Epithelial cell of proximal tubule (primary cell): ENCODE measurements at places on chromosomes 7 and 10. TPM values are rescaled to one million over a fixed set of nuclear protein-coding genes. Genes with fewer than 3 reads are reported as not detected.

The GPRIN2 gene
- 4.5 and 9.1 TPM in 2 replicates for total RNA-seq

DNA sequence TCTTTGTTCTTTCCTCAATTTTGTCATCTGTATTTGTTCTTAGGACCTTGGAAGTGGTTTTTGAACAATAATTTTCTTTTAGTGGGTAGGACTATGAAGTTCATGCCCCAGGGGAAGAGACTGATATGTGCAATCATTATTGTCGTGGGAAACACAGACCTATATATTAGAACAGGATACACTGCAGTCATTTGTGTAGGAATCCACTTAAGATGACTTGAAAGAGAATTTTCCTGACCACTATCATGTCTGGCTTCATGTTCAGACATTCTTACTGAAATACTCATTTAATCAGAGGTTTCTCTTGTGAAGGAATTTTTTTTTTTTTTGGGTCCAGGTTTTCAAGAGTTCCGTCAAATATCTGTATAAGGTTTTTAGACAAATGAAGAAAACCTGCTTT lies 163.6 kb downstream of the SUGCT start:
- DNase-seq = no peak

DNA sequence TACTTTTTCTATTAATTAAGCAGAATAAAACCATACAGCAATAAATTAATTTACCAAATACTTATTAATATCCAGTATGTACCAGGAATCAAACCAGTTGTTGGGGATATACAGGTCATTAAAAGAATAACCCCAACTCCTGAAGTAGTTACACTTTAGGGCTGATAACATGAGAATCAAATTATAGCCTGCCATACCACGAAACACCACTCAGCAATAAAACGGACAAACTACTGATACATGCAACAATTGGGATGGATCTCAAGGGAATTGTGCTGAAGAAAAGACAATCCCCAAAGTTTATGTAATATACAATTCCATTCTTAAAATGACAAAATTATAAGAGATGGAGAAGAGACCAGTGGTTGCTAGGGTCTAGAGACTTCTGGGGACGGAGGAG lies 22.7 kb downstream of the MCMBP start:
- DNase-seq = no peak

DNA sequence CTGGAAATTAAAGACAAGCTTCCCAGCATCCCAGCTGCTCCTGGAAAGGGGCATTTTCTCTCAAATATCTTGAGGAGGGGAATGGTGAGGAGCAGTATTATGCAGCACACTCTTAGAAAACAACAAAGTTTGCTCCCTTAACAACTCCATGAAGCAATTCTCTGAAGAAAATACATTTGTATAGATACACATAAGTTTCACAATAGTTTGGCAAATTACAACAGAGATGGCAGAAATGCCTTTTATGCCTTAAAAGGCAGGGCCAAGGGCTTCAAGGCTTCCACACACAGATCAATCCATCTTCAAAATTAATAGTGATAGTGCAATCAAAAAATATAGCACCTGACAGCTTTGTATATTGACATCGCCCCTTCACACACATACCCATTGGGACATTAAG lies 12.2 kb downstream of the DGKI start:
- no peak for DNase-seq

- DNase-seq = no peak
Measured at GRCh38 chr7:95276114-95276513, 48.2 kb downstream of the PON1 start.

DNA sequence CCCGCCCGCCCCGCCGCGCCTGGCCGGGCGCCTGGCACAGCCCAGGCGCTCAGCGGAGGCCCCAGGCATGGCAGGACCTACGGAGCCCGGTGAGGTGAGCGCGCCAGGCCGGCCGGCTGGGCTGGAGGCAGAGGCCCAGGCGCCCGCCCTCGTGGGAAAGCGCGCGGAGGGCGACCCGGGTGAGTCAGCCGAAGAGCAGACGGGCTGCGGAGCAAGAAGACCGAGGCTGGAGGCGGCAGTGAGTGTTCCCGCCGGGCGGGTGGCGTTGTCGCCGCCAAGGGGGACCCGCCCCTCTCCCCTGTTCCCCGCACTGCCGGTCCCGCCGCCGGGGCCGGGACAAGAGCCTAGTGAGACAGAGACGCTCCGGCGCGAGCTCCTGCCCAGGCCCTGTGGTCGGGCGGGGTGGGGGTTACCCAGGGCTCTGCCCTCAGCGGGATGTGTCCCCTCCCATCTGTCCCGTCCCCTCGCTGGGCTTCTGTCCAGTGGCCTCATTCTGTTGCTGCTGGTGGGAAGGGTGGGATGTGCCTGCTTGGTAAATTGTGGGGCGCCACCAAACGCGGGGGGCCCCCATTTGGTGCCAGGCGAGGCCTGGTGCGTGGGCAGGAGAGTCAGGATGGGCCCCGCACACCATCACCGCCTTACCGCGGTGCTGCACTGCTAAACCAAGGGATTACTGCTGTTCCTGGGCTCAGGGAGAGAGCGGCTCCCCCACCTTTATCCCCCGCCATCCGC lies 17.0 kb upstream of the NODAL start:
- DNase-seq = no peak
